CD4-positive, alpha-beta T cell treated with Interleukin-15 for 1 hour (primary cell): ENCODE measurements at places on chromosomes 2 and 18.

DNA sequence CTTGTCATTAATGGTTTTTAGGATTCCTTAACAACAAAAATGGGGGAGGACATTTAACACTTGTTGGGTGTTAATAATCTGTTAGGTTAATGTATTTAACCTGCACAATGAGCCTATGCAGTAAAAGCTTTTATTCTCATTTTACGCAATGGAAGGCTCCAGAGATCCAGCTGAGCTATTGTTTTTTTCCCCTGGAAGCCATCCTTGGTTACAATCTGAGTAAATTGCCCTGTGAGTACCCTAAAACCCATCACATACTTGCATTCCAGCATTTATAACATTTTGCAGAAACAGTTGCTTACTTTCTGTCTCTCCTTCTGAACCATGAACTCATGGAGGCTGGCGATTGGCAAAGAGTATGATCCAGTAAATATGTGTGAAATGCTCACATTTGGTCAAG is 30.2 kb upstream of the DOCK10 start:
- no peak for DNase-seq

DNA sequence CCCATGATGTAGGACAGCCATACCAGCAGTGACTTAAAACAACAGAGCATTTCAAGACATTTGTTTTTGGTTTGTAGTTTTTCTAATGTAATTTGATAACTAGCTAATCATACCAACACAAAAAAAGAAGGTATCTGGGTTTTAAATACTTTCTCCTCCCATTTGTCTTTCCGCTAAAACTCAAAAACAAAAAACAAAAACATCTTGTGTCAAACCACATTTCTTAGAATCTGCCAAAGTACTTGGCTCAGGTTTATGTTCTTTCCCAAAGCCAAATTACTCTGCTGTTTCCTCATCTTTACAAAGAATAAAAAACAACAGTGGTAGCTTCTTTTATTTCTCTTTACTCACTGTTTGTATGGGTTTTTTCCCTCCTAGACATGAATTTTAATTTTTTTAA is 71.5 kb downstream of the GREB1L start:
- no peak for DNase-seq

DNA sequence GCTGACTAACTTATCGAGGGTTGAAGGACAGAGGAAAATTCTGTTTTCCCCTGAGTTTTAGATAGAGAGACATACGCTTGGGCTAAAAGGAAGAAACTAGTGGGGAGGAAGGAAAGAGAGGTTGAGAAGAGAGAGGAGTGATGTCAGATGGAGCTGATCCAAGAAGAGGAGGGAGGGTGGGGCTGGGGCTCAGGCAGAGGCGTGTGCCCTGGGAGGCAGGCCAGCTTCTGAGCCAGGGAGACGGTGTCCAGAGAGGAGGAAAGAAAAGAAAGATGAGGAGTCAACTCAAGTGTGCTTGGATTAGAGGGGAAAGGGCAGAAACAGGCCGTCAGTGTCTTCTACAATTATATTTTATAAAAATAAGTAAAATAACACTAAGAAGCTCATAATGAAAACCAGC is 56.2 kb downstream of the EMILIN2 start:
- no peak for DNase-seq

GRCh38 chr2:163662141-163662780 is 73.5 kb downstream of the FIGN start:
- no peak for DNase-seq

DNA sequence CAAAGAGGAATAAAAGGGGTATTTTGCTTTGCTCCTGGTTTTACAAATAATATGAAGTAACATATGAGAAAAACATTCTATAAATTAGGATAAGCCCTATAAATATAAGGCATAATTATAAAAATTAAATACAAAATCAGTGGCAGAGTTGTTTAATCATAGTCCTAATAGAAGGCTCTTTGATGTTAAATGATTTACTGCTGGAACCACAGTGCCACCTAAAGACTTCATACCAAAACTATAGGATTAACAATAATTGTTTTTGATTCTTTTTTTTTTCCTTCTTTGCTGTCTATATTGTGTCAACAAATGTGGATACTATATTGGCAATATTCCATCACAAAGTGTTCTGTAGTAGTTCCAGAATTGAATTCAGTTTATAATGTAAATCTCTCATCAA is 837.7 kb upstream of the SLC39A10 start:
- no peak for DNase-seq

DNA sequence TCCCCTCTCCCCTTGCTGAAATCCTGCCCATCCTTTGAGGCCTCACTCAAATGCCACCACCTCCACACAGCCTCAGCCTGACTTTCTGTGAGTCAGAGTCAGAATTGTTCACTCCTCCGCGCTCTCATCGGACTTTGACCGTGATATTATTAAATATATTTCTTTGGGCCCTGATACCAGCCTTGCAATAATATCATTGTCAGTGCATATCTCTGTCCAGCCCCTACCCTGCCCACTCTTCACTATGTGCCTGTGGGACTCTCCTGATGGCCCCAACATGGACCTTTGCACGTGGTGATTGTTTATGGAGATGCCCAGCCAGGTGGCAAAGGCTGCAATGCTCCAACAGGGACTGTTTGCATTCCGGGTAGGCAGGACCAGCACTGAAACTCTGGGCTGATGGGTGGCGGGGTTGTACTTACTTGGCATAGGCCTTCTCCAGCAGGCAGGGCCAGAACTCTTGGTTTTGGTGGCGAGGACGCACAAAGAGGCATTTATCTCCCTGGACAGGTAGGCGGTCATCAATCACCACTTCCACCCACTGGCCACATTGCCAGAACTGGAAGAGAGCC is 37.3 kb downstream of the CAPN13 start:
- no peak for DNase-seq

DNA sequence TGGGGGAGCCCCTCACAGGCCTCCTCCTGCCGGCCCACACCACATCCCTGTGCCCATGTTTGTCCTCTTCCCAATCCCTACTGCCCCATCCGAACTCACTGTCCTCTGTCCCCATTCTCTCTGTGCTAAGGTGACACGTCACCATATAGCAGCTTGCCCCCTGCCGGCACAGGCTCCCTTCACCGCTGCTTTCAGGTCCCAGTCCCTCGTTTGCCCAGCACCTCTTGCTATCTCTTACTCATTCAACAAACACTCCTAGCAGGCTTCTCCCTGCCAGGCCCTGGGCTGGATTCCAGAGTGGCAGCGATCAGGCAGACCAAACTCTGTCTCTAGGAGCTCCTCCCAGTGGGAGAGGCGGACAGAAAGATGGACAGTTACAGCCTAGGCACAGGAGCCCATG is 74.3 kb downstream of the TFCP2L1 start:
- no peak for DNase-seq

DNA sequence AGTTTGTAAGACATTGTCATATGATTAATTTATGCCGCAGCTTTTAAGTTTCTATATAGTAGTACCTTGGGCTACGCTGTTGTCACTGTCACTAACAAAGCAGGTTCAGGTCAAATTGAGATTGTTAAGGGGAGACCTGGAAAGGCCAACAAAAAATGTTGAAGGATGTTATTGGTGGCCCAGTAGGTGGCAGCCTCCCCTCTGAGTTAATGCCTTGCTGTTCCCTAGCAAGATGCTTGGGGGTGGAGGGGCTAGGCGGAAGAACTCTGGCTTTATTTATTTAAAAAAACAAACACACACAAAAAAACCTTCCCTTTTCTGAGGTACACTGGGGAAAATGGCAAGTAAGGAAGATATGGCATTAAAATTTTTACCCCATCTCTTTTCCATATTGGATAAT is 128.3 kb upstream of the ATP5MC3 start:
- no peak for DNase-seq

DNA sequence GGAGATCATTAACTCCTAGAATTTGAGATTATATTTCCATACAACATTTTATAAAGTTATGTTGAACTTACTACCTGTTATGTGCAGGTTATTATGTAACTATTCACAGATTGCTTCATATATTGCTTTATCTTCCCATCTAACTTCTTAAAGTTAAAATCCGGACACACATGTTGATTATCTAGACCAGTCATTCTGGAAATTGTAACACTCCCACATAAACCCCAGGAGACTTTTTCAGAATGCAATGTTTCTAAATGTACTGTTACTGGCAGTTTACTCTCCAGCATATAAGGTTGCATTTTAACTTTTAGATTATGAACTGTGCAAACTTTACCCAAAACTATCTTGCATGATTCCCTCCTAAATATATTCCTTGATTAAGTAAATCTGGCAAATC is 70.5 kb upstream of the FAM117B start:
- no peak for DNase-seq

DNA sequence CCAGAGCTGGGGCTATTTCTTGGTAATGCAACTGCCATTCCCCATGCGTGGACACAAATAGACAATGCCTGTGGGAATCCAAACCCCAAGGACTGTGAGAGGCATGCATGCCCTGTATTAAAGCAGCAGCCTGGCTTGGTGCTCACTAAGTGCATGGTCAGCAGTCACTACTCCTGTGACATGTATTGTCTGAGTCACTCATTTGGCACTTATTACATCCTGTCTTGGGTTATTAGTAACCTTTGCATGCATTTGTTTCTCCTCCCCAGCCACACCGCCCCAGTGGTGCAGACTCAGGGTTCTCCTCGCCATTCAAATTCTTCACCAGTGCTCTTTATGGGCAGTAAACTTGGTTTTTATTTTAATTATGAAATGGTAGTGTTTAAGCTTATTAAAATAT is 30.2 kb downstream of the PRKCE start:
- DNase-seq, result no peak

DNA sequence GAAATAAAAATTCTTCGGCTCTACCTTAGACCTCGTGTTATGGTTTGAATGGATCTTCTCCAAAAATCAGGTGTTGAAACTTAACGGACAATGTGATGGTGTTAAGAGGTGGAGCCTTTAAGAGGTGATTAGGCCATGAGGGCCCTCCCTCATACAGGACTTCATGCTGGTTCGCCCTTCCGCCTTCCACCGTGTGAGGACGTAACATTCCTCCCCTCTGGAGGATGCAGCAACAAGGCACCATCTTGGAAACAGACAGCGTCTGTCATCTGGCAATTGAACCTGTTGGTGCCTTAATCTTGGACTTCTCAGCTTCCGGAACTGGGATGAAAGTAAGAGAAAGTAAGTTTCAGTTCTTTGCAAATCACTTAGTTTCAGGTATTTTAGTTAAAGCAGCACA is 126.3 kb upstream of the SPRED2 start:
- no peak for DNase-seq

- peak; percentile 25 for DNase-seq
These were observed 8.2 kb upstream of the SMARCAL1 start for GRCh38 chr2:216404010-216404618.

- no peak for DNase-seq
These were observed 14.2 kb downstream of the PMS1 start for GRCh38 chr2:189798312-189799029.

GRCh38 chr18:25284861-25285550 is 67.0 kb downstream of the ZNF521 start:
- DNase-seq, result no peak

- DNase-seq, result no peak
These were observed 84.1 kb upstream of the EPC2 start for GRCh38 chr2:148560496-148560895.

DNA sequence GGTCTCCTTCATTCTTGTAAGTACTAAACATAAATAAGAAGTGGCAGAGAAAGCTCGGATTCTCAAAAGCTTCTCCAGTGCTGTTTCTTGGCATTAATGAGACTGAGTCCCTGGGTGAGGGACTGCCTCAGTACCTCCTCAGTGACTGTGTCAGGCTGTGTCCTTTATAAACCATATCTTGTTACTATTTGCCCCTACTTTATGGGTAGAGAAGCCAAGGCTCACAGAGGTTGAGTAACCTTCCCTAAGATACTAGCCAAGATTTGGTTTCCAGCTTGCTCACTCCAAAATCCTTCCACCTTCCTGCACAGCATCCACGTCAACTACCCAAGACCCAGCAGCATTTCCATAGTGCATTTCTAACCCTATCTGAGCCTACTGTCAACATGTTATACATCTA is 55.6 kb downstream of the THUMPD2 start:
- no peak for DNase-seq

- no peak for DNase-seq
These were observed 134.7 kb upstream of the EPAS1 start for GRCh38 chr2:46162329-46163097.

DNA sequence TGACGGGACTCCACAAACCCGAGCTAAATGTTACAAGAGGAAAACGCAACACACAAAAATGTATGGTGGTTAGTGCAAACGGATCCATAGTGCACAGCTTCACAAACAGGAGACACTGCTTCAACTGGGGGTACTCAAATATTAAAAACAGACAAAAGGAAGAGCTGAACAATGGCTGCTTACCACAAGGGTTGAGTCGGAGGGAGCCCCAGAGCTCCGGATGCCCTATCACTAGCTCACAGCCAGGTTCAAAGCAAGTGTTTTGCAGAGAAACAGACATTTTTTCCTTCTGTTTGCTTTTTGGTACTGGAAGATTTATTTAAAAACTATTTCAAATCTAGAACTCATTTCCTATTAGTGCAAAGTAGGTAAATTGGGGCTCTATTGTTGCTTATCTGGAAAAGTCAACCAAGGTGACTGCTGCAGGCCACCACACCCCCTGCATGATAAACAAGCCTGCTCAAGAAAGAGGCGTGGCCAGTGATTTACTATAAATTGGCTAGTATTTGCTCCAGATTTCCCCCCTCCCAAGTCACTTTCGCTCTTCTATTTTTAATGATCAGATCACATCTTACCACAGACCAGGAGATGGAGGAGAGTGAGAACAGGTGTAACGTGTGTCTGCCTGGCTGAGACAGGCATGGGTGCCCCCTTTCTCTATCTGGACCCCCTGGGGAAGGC is 46.5 kb downstream of the ZAP70 start:
- DNase-seq, result no peak

DNA sequence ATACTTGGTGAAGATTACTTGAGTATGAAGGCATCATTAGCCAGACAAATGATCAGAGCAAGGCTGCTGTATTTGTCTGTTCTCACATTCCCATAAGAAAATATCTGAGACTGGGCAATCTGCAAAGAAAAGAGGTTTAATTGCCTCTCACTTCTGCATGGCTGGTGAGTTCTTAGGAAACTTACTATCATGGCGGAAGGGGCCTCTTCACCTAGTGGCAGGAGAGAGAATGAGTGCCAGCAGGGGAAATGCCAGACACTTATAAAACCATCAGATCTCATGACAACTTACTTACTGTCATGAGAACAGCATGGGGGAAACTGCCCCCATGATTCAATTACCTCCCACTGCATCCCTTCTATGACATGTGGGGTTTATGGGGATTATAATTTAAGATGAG is 452.3 kb downstream of the GALR1 start:
- no peak for DNase-seq
